Liver (tissue), 10 donors: ENCODE measurements at places on chromosomes 3 and 15. TPM values are rescaled to one million over a fixed set of nuclear protein-coding genes. Genes with fewer than 3 reads are reported as not detected.

DNA sequence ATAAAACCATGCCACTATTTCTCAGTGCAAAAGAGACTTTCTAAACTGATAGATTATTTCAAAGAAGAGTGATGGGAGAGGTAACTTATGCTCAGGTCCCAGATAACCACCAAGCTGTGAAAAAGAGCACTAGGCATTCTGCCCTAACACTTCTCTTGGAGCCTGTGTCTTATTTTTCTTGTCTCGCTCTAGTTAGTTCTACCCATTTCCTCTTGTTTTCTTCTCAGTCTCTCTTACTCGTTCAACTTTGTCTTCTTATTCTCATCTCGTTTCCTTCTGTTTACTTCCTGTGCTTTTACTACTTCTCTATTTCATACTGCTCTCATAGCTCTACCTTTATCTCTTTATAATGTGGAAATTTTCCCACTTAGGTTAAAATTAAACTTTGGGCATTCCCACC is 91.8 kb upstream of the CGNL1 start:
- no peak for DNase-seq

- no peak for DNase-seq
Measured at GRCh38 chr15:61281328-61281727, 52.2 kb upstream of the RORA start.

PARP6 gene
- 8.7 TPM for polyA plus RNA-seq

DNA sequence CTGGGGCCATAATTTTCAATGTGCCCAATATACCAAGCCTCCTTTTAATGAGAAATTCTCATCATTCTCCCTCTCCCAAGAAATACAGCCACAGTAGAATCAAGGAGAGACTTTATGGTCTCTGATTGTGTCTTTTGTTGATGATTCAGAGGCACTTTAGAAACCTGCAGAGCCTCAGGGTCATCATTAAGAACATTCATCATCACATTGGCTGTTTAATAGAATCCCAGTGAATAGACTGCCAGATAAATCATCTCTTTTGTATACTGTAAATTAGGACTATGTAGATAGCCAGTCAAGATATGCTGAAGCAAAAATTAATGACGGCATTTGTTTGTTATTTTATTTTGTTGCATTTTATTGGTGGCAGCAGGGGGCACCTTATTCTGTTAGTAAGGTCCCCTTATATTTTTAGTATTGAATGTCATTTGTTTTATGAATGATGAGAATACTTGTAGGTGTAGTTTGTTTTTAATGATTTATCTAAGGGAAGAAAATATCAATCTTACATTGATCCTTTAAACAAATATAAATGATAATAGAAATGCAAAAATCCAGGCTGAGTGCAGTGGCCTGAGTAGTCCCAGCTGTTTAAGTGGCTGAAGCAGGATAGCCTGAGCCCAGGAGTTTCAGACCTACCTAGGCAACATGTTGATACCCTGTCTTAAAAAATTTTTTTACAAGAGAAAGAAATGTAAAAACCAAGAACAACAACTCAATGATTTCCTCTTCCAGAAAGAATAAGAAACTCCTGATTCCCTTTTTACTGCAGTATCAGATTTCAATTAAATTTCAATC is 138.8 kb downstream of the ZBBX start:
- DNase-seq, result no peak

DNA sequence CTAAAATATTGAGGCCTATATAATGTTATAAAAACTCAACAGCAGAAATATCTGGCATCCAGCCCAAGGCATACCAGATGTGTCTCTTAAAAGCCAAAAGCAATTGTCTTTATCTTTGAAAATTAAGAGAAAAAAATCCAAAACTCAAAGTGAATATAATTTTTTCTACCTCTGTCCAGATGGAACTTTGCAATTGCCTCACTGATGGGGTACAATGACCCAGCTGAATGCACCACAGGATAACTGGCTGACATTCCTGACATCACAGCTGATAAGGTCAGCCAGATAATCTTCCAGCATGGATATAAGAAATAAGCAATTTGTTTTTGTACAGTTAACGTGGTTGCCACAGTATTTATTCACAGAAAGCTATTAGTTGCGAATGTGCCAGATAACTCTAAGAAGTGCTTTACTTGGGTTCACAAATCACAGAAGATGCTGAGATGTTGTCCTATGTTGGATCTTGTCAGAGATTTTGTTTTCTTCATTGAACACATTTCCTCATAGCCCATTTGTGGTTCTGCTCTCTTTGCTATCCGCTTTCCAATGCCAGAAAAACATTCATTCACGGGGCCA is 566.9 kb upstream of the CCDC54 start:
- DNase-seq, result no peak

LRTM1 gene
- polyA plus RNA-seq, result not detected

DNA sequence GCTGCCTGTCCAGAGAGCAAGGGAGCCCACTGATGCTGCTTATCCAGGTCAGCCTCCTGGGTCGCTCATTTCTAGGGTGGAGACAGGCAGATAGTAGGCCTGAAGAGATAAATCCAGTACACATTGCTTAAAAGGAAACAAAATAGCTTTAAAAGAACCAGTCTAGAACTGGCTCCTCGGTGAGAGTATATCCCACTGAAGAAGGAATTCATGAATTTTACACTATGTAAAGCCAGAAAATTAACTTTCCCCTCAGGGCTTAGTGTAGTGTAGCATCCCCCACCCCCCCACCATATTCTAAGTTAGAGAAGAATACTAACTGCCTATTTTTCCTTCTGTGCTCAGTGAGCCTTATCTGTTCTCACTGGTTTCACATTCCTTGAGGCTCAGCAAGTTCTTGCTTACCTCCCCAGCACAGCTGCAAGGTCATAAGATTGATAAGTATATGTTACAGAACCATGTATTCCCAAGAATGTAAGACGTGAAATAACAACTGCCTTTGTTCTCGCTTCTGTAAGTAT is 30.5 kb upstream of the NOX5 start:
- no peak for DNase-seq
